Brain (organoid and tissue), 16 donors: ENCODE measurements at places on chromosomes 3 and 15. TPM values are rescaled to one million over a fixed set of nuclear protein-coding genes. Genes with fewer than 3 reads are reported as not detected.

Gene KLHL6
- polyA plus RNA-seq: 0.15 TPM

Gene GAP43
- polyA plus RNA-seq: 151 TPM

Gene SPINK8
- polyA plus RNA-seq: 1.4 TPM

Gene FSTL1
- 22.5 TPM for polyA plus RNA-seq

Gene ARGFX
- polyA plus RNA-seq: not detected

Gene CP
- 8.1 TPM for polyA plus RNA-seq

Gene TEX55
- polyA plus RNA-seq: 0.37 TPM

Gene CRYGS
- 0.34 TPM for polyA plus RNA-seq

Gene IMPG2
- polyA plus RNA-seq: not detected

Gene TMEM212
- polyA plus RNA-seq: not detected

Gene PTH1R
- 10.9 TPM for polyA plus RNA-seq

Gene ADAMTS7
- 0.97 TPM for polyA plus RNA-seq

Gene WDR49
- polyA plus RNA-seq: 0.15 TPM

Gene THAP10
- 5.5 TPM for polyA plus RNA-seq

Gene GOLGA8G
- not detected for polyA plus RNA-seq

Gene C3orf80
- polyA plus RNA-seq: 1.1 TPM

Gene C2CD4A
- polyA plus RNA-seq: 0.24 TPM

Gene CNOT10
- 13.9 TPM for polyA plus RNA-seq

Gene CNTN3
- 0.29 TPM for polyA plus RNA-seq

Gene MCF2L2
- 8.1 TPM for polyA plus RNA-seq

Gene TLNRD1
- 7.6 TPM for polyA plus RNA-seq

Gene CACNA2D3
- polyA plus RNA-seq: 3.7 TPM

Gene HYPK
- polyA plus RNA-seq: 6.7 TPM

Gene PTX3
- polyA plus RNA-seq: 0.81 TPM

Gene ALS2CL
- polyA plus RNA-seq: 0.39 TPM

Gene GSK3B
- polyA plus RNA-seq: 34.5 TPM

Gene ADCY5
- polyA plus RNA-seq: 14.5 TPM

Gene GANC
- 12.1 TPM for polyA plus RNA-seq

Gene PCOLCE2
- 1.7 TPM for polyA plus RNA-seq

Gene UBAP1L
- 1.1 TPM for polyA plus RNA-seq

Gene IMP3
- 48.7 TPM for polyA plus RNA-seq

Gene BDH1
- polyA plus RNA-seq: 43.2 TPM

Gene NEK11
- 7.6 TPM for polyA plus RNA-seq

Gene TMCO5A
- not detected for polyA plus RNA-seq

Gene CCDC12
- polyA plus RNA-seq: 36.7 TPM

Gene FMN1
- 0.27 TPM for polyA plus RNA-seq

Gene CILP
- not detected for polyA plus RNA-seq

Gene NANOGP8
- polyA plus RNA-seq: not detected

Gene SPESP1
- polyA plus RNA-seq: not detected

Gene LYSMD4
- 4.5 TPM for polyA plus RNA-seq

Gene GCHFR
- 47.2 TPM for polyA plus RNA-seq

Gene SST
- polyA plus RNA-seq: 140 TPM

Gene PPM1L
- 5.9 TPM for polyA plus RNA-seq

Gene FBN1
- 5.1 TPM for polyA plus RNA-seq

Gene SLTM
- 23.1 TPM for polyA plus RNA-seq

Gene HHATL
- 85.1 TPM for polyA plus RNA-seq

Gene BFSP2
- 1.0 TPM for polyA plus RNA-seq

Gene TM4SF18
- 4.4 TPM for polyA plus RNA-seq

Gene GP9
- not detected for polyA plus RNA-seq

Gene IL17RB
- polyA plus RNA-seq: 8.7 TPM

Gene SERPINI1
- polyA plus RNA-seq: 55.2 TPM

Gene TMEM41A
- 10.1 TPM for polyA plus RNA-seq

Gene LSM3
- 13.2 TPM for polyA plus RNA-seq

Gene DTWD1
- polyA plus RNA-seq: 7.3 TPM

Gene MASP1
- 4.0 TPM for polyA plus RNA-seq
